ENCODE measurements at places on chromosomes 6 and 20.

- DNase-seq = no peak
These were observed 99.6 kb upstream of the HMGCLL1 start for GRCh38 chr6:55678330-55679224.

GRCh38 chr20:37777012-37777950 is 83.5 kb downstream of the CTNNBL1 start:
- no peak for DNase-seq

GRCh38 chr20:38692436-38693411 is 31.6 kb upstream of the SLC32A1 start:
- DNase-seq = peak; percentile 60

DNA sequence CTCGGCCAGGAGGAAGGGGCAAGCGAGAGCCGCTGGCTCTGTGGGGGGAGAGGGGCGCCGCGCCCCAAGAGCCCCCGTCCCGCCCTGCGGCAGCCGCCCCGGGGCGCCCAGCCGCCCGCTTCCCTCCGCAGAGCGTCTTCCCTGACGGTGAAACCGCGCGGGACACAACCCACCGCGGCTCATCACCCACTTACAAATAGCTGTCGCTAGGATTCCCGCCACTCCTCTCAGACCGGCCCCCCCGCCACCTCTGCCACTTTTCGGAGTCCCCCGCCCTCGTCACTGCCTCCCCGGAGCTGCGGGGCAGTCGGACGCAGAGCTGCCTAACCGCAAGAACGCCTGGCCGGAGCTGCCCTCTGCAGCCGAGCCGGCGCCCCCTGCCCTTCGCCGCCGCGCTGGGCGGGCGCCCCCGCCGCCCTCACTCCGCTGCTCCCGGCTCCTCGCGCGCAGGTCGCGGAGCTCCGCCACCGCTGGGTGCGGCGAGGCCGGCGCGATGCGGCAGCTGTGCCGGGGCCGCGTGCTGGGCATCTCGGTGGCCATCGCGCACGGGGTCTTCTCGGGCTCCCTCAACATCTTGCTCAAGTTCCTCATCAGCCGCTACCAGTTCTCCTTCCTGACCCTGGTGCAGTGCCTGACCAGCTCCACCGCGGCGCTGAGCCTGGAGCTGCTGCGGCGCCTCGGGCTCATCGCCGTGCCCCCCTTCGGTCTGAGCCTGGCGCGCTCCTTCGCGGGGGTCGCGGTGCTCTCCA is at the start of gene SLC35D3:
SLC35D3 (plus strand) TSS at position 366 of the 749 bp plus-strand sequence; CDS start at position 494, 128 bp downstream.
- DNase-seq = peak; percentile 26

DNA sequence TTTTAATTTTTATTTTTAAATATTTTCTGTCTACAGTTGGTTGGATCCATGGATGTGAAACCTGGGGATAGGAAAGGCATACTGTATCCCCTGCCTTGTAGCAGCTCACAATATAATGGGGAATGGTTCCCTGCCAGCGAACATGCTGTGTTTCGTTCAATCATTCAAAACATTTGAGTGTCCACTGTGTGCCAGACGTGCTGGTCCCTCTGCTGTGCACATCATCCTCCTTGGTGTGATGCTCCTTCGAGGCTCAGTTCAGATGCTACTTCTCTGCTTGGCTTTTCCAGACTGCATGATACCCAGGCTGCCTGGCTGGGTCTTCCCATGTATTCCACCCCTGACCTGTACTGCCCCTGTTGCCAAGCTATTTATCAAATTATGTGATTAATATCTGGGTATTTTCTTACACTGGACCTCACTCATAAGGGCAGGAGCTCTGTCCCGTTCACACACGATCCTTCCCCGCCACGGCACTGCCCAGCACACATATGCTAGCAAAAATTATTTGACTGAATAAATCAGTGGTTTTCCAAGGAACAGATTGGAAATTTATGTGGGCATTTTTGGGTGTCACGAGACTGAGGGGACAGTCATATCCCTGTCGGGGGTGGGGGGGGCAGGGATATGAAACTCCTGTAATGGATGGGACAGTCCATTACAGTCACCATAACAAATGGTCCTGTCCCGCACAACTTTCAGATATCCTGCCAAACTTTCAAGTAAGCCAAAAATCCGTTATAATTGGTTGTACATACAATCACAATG is 4.9 kb downstream of the SDCBP2 start:
- DNase-seq = no peak

- no peak for DNase-seq
These were observed 20.9 kb downstream of the GPR63 start for GRCh38 chr6:96816301-96816817.

GRCh38 chr6:64777941-64778785 is 928.9 kb downstream of the EYS start:
- DNase-seq = no peak

Data from mammary epithelial cell (primary cell).